ENCODE measurements at places on chromosomes 13 and 19.

GRCh38 chr19:58038688-58039204 lies 4.9 kb downstream of the ZSCAN1 start:
- no peak for DNase-seq

GRCh38 chr19:40053491-40053890 lies 2.5 kb downstream of the ZNF780B start:
- DNase-seq, result no peak

- DNase-seq, result no peak
Observed at GRCh38 chr13:51663973-51664957, 80.0 kb downstream of the WDFY2 start.

GRCh38 chr13:24052547-24053518 lies 107.7 kb upstream of the SPATA13 start:
- no peak for DNase-seq

DNA sequence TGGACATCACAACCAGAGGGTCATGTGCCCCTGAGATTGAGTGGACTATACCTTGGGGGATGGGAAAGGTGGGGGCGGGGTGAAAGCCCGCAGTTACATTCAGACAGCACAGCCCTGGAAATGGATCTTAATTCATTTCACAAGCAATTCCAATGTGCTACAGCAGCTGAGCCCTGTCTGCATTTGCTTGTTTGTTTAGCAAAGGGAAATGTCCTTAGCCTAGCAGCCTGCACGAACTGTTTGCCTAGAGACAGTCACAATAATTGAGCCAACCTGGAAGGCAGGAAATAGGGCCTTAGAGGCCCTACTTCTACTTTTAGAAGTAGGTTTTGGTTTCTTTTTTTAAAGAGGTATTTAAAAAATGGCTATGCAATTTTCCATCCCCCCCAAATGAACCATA lies 177.3 kb upstream of the KL start:
- DNase-seq, result no peak

DNA sequence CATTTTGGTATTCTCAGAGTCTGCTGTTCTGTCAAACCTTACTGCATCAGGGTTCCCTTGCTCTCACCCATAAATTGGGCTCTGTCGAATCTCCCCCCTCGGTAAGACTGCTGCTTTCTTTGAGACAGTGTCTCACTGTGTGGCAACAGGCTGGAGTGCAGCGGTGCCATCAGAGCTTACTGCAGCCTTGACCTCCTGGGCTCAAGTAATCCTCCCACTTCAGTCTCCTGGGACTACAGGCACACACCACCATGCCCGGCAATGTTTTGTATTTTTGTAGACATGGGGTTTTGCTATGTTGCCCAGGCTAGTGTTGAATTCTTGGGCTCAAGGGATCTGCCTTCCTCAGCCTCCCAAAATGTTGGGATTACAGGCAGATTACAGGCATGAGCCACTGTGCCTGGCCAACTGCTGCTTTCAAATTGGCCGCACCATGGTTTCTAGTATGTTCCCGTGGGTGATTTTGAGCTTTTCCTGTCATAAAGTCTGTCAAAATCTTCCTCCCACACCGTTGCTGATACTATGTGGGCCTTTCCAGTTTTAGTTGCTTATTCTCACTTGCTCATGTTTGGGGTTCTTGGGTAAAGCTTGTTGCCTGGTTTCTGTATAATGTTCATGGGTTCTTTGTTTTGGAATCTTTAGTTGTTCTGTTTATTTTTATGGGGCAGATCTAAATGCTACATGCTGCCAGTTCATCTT lies 10.6 kb downstream of the RFC3 start:
- DNase-seq, result no peak

DNA sequence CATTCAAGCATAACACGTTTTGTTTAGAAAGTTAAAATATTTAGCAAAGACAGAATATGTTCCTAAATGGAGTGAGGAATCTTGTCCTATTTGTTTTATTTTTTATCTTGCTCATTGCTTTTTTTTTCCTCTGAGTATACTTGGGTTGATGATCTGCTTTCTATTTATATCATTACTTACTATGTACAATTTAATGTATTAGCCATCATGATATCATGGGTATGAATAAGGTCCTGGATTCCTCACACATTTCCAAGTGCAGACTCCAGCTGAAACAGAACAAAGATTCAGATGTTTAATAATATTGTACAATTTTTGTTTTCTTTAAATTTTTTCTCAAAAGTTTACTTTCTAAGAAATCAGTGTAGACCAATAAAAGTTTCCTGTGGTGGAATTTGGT lies 388.2 kb downstream of the GPC6 start:
- no peak for DNase-seq
